ENCODE measurements at places on chromosomes 11 and 22.

GRCh38 chr22:36351921-36352802 is 35.6 kb downstream of the MYH9 start:
- DNase-seq, result no peak

GRCh38 chr11:48055292-48056132 is 75.2 kb downstream of the PTPRJ start:
- DNase-seq, result peak; percentile 52

DNA sequence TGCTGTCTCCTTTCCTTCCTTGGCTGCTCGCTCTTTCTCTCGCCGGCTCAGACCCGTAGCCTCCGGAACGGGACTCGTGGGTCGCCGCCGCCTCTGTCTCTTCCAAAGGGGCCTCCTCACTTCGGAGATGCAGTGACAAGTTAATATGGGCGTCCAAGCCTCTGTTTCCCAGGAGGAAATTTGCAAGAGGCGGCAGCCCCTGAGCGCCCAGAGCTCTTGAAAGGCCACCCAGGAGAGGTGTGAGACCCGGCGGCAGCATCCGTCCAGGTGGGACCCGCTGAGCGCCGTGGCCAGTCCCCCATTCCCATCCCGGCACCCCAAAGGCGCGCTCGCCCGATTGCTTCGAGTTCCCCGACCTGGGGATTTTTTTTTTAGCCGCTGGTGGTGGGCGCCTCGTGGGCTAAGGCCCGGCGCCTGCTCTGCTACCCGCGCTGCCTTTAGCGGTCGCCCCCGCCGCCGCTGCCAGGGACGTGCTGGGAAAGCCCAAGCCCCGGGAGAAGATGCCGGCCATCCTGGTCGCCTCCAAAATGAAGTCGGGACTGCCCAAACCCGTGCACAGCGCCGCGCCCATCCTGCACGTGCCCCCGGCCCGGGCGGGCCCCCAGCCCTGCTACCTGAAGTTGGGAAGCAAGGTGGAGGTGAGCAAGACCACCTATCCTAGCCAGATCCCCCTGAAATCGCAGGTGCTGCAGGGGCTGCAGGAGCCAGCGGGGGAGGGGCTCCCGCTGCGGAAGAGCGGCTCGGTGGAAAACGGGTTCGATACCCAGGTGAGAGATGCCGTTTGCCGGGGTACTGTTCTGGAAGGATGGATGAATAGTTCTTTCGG is 772 bp downstream of the NAV2 start:
- DNase-seq, result peak; percentile 13

DNA sequence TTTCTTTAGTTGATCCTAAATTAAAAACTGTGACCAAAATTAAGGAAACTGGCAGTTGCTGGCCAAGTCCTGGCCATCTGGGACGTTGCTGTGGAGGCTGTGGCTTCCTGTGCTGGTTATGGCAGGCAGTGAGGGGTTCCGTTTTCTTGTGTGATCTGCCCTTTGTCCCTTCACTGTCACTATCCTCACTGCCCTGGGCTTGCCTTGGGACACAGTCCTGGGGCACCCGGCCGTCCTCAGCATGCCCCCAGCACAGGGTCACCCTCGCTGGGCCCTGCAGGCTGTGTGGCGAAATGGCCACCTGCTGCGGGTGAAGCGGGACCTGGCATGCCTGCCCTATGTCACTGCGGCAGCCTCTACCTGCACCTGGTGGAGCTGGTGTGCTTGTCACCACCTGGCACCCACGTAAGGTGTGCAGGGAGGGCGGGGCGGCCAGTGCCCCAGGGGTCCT is 52.5 kb upstream of the SLC22A12 start:
- no peak for DNase-seq

DNA sequence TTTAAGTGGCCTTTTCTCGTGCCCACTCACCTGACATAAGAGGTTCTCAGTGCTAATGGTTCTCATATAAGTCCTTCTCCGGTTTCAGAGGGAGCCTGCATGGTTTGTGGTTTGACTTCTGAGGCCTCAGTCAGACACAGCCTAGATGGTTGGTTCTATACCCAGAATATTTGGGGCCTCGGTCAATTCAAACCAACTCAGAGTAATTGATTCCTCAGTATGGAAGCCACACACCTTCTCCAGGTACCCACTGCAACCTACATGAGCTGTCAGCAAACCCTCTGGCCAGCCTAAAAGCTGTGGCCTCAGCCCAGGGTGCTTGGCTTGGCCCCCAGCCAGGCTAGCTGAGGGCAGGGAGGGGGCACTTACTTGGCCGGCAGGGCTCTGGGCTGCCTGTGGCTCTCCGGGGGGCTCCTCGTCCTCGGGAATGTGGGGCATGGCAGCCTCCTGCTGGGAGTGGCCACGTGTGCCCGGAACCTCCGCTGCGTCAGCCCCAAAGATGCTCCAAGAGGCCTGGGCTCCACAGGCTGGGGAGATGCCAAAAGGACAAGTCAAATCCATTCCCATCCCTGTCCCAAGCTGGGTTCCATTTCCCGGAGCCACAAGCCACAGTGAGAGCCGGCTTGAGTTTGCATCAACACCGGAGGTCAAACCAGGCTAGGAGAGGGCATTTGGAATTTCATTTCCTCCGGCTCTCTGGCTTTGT is 41.7 kb downstream of the IRAG1 start:
- peak; percentile 67 for DNase-seq

GRCh38 chr22:49703505-49703904 is 124.2 kb downstream of the BRD1 start:
- no peak for DNase-seq

DNA sequence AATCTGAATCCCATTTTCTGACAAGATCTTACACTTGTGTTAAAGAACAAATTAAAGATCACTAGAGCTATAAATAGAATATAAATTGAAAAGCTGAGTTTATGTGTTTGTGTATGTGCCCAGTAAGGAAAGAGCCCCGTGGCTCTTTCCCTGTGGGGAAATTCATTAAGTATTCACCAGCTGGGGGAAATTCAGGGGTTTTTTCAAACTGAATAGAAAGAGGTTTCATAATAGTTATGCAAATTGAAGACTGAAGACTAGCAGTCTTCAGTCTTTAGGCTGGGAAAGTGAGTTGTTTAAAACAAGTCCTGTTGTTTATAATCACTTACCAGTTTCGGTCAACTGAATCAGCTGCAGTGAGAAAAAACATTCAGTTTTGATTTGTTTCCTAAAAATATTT is 11.3 kb upstream of the MS4A7 start:
- peak; percentile 44 for DNase-seq

DNA sequence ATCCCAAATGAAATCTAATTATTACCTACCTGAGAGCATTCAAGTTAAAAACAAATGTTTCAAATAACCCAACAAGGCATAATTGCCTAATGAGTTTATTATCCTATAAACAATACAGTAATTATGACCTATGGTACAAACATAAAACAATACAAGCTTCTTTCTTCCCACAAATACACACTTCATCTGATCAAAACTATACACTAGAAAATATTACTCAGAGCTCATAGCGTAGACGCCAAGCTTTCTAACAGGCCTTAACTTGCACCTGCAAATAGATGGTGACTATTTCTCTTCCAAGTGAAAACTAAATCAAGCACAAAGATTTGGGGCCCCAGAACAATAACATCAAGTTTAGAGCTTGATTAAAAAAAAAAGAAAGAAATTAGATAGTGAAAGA is 78.1 kb downstream of the SOX6 start:
- no peak for DNase-seq

DNA sequence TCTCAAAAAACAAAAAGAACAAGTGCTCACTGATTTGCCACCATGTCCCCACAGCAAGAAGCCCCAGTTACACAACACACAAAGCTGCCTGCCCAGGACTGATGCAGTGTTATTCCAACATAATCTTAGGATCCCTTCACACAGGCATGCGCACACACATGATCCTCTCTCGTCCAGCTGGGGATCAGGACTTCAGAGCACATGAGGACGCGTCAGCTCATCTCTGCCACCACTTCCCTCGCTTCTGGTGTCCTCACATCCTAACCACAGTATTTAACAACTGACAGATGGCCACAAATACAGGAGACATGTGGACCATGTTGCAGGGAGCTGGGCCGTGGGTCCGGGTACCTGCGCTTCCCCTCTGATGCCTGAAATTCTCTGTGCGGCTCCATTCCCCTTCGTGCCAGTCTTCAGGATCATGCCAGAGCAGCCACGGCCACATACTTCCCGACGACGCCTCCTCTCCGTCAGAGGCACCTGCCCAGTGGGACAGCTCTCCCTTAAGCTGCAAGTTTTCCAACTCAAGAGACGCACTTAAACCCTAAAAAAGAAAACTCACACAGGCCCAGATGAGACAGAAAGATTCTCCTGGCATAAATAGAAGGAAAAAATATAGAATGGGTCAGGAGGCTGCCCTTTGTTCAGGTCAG is 68.3 kb downstream of the PACSIN2 start:
- DNase-seq, result no peak

- DNase-seq, result peak; percentile 37
Measured at GRCh38 chr11:108854346-108854745, 189.5 kb downstream of the DDX10 start.

DNA sequence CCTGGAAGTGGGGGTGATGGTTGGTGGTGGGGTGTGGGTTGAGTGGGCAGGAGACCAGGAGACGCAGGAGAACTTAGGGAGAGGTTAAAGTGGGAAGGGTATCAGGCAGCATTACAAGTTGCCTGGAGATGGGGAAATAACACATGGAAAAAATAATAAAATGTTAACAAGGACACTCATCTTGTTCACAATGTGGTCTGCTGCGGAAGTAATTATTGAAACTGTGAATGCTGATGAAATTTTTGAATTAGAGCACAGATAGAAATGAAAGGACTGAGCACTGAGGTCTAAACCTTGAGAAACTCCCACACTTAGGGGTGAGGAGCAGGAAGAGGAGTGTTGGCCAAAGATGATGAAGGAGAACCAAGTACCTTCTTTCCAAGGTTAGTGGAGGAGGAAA is 346.0 kb upstream of the PLET1 start:
- DNase-seq, result no peak

DNA sequence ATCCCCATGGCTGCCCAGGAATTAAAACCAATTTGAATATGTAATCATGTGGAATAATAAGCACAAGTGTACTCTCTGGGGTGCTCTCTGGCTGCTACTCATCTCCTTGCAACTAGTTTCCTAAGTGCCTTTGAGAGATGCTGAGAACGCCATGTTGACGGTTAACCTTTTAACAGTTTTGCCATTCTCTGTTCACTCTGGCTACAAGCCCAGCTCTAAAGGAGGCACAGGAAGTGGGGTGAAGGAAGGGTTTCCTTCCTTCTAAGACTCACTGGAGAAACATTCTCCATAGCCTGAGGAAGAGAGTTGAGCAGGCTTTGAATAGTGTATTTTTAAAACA is 122.0 kb upstream of the ZC3H12C start:
- peak; percentile 65 for DNase-seq

DNA sequence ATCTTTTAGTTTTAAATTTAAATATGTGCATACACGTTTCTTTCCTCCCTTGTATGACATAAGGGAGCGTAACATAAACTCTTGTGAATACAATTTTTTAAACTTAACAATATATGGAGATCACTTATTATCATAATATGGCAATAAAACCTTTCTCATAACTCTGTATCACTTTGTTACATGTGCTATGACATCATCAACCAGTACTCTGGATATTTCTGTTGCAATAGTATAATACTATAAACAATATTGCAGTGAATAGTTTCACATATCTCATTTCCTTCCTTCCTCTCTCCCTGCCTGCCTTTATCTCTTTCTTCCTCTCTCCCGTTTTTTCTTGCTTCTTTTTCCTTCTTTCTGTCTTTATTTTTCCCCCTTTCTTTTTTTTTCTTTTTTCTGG is 1278.0 kb upstream of the CNTN5 start:
- DNase-seq, result peak; percentile 9

DNA sequence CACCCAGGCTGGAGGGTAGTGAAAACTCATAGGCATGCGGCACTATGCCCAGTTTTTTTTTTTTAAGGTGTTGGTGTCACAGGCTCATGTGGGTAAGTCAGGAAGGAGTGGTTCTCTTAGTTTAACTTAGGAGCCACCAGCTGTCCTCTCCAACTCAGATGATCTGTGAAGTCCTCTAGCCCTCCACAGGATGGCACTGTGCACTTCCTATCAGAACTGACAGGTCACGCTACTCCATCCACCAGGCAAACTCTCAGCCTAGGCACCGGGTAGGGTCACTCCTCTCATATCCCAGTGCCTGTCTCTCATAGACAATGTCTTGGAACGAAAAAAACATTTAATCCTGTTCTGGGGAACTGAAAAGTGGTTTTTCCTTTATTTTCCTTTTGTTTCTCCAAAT is 16.5 kb downstream of the NAP1L4 start:
- DNase-seq, result peak; percentile 58

DNA sequence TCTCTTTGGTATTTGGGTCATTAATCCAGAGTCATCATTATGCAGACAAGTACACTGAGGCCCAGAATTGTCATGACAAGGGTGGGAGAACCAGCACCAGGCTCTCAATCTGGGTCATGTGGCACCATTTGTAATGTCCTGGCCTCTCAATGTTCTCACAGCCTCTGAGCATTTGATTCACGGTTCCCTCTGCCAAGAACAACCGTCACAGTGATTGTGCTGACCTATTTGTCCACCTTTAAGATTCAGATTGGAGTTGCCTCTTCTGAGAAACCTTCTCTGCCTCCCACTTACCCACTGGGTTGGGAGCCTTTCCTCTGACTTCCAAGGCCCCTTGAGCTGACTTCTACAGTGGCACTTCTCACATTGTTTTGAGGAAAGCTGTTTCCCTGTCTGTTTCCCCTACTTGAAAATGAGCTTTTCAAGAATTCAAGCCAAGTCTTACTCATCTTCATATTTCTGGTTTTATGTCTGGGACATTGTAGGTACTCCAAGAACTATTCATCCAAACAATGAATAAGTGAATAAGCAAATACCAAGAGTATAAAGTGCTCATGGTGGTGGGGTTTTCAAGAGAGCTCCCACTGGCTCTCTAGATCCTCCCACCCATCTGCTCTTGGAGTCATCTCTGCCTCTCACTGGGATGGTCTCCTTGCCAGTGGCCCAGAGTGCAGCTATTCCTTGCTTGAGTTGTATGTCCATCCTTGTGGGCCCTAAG is 126.4 kb upstream of the E2F8 start:
- DNase-seq, result no peak

GRCh38 chr11:19027829-19028595 is 32.5 kb downstream of the MRGPRX2 start:
- DNase-seq, result peak; percentile 49

- DNase-seq, result no peak
Measured at GRCh38 chr11:118531597-118532084, 649 bp downstream of the TMEM25 start.

GRCh38 chr22:32037236-32037635 is 5.8 kb upstream of the SLC5A1 start:
- no peak for DNase-seq

GRCh38 chr11:132728026-132728425 is 804.3 kb downstream of the OPCML start:
- DNase-seq, result no peak

- DNase-seq, result peak; percentile 40
Measured at GRCh38 chr22:21849489-21849888, 18.0 kb downstream of the MAPK1 start.

- DNase-seq, result no peak
Measured at GRCh38 chr11:82738091-82738490, 4.4 kb upstream of the FAM181B start.

GRCh38 chr22:39960791-39961746 is 872 bp downstream of the TMA7B start:
- DNase-seq, result peak; percentile 98

DNA sequence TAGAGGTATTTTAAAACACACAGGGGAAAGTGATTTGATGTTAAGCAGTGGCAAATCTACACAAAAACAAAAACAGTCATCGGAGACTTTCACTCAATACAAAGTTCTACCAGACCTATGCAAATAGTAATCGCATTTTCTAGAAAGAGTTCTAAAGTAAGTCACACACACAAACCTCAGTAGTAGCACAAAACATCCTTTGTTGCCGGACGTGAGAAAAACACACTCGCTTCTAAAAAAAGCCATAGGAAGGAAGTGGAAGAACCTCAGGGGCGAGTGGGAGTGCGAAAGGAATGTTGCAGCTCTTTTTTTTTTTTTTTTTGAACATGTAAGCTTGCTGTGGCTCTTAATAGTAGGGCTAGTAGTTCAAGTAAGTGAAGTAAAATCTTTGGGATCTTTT is 88.9 kb downstream of the MAML2 start:
- DNase-seq, result peak; percentile 69

Measured in mesenchymal stem cell (in vitro differentiated cells and primary cell).